ENCODE measurements at places on chromosomes 7 and 10.

- DNase-seq: no peak
These were observed 2.6 kb upstream of the TNS3 start for GRCh38 chr7:47584536-47584895.

GRCh38 chr7:101294832-101295121 lies 26.8 kb downstream of the IFT22 start:
- no peak for DNase-seq

DNA sequence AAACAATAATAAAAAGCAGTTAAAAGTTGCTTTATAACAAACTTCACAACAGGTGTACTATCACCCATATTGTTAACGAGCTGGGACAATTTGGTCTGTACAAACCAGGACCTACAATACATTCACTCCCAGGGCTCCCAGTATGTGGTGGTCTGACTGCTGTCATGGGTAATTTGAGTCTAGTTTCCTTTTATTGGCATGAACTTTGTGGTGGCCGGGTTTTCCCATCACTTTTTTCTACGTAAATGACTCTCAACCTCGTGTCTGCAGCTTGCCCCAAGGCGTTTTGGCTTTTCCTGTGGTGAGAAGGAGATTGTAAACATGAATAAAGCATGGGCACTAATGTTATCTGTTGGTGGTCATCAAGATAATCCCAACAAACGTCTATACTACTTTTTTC lies 118.7 kb upstream of the CDK6 start:
- peak; percentile 4 for DNase-seq

DNA sequence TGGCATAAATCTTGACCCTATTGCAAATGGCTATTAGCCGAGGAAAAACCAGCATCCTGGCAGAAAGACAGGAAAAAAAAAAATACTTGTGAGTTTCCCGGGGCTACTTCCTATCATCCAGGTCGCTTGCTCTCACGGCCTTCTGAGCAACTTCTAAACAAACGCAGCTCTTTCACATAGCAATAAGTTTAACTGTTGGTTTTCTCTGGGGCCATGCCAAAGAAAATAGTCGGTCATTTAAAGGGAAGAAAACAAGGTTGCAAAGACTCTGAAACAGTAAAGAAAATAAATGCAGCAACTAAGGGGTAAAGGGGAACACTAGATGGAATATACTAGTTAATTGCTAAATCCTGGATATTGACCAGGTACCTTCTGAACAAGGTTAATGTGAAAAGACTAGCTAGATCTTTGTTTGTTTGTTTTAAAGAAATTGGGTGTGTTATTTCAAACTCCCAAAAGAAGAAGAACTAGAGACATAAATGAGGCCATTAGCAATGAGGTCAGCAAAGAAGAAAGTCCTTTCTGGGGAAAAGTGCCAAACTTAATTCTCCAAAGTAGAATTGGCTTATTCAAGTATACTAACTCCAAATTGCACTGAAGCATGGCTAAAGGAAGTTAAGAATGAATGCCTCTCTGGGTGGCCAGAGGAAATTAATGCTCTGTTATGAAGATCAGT lies 54.2 kb downstream of the SLC39A12 start:
- DNase-seq: peak; percentile 7

Data from PC-3 (cell line).